ENCODE measurements at places on chromosomes 1 and 21. TPM values are rescaled to one million over a fixed set of nuclear protein-coding genes. Genes with fewer than 3 reads are reported as not detected.
A peak's percentile ranks its signal among the peaks of the same experiment; 100 is the strongest.

The TNFRSF4 gene
- total RNA-seq, result 180 TPM

The OLFML2B gene
- total RNA-seq, result 0.22 TPM

The C1QA gene
- total RNA-seq, result 0.22 TPM

The CA6 gene
- total RNA-seq, result 1.2 TPM

The RNU1-4 gene
- 1,300 TPM for total RNA-seq

The TSPEAR gene
- not detected for total RNA-seq

The RGS1 gene
- 59.6 TPM for total RNA-seq

The B3GALT2 gene
- 2.4 TPM for total RNA-seq

The SPATA21 gene
- not detected for total RNA-seq

The LRRC8C gene
- 63.5 TPM for total RNA-seq

The ITLN2 gene
- not detected for total RNA-seq

The FALEC gene
- not detected for total RNA-seq

GRCh38 chr1:110786802-110787327 is 86.1 kb upstream of the CD53 start:
- DNase-seq, result peak; percentile 33

- no peak for DNase-seq
These were observed 330.4 kb upstream of the DEPDC1 start for GRCh38 chr1:68827261-68827660.

- no peak for DNase-seq
These were observed 4.1 kb downstream of the UROD start for GRCh38 chr1:45016090-45016697.

DNA sequence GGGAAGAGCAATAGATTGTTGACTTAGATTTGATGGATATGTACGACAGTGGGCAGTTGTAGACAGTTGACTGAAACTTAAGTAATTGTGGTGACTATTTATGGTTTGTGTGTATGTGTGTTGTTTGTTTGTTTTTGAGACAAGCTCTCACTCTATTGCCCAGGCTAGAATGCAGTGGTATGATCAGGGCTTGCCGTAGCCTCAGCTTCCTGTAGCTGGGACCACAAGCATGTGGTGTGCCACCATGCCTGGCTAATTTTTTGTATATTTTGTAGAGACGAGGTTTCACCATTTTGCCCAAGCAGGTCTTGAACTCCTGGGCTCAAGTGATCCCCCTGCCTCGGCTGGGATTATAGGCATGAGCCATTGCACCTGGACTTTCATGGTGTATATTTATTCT is 9.8 kb downstream of the SDHC start:
- no peak for DNase-seq

- no peak for DNase-seq
These were observed 46.5 kb downstream of the RAP1GAP start for GRCh38 chr1:21622466-21623315.

- no peak for DNase-seq
These were observed 416.1 kb downstream of the NPHP4 start for GRCh38 chr1:5576011-5576672.

DNA sequence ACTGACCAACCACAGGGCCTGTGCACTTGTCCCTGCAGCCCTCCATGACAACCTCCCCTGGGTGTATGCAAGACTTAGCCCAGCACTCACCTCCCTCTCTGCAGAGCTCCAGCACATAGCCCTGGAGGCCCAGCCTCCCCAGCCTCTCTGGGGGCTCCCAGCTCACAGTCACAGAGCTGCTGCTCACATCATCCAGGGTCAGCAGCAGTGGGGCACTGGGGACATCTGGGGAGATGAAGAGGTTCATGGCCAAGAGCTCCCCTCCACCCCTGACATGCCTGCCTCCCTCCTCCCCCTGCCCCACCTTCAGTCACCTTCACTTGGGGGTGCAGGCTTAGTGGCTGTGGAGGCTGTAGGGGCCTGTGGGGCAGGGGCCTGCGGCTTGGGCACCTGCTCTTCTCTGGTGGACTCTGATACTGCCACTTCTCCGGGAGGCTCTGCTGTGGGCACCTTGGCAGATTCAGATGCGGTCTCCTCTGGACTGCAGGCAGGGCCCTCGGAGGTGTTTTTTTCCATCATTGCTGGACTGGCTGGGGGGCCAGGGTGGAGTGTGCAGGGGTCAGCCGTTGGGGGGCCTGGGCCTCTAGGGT is at the start of gene MYBPH:
MYBPH (minus strand) TSS at position 590 of the 590 bp plus-strand sequence; CDS start at position 519, 71 bp downstream.
- no peak for DNase-seq

DNA sequence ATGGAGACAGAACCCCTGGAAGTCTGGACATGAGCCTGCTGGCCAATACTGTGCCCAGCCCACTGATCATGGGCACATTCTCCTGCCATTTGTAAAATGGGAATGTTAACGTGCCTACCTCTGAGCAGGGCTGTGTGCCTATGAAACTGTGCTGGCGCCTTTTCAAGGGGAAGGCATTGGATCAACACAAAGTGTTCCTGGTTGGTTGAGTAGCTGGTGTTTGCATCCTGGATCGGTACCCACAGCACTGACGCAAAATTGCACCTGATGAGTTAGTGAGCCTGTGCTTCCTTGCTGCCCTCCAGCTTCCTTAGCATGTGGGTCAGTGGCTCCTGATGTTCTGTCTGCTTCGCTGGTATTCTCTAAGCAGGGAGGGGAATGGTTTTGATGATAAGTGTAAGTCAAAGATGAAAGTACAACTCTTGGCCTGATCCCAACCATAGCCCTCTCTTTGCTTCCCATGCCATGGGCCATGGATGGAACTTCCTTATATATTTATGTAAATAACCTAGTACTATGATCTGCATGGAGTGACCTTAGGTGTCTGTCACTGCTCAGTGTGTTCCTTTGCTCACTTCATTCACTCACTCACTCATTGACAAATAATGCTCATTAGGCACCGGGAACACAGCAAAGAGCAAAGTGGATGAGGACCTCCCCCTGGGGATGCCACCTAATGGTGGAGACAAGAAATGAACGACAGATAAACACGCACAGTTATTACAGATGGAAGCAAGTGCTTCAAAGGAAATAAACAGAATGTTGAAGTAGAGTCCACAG is 22.7 kb downstream of the MAB21L3 start:
- no peak for DNase-seq

DNA sequence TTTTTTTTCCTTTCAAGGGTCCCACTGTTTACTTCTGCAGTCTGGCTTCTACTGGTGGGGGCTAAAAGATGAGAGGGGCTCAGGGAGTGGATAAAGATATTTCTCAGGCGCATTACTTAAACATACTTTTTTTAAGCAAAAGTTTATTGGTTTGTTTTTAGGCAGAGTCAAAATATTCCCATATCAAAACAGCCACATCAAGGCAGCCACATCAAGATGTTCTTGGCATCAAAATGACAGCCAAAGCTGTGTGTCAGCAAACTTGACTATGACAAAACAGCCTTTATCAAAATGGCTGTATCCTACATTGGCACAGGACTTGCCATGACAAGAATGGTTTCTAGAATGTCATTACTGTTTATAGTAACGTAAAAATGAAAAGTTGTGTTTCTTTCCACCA is 22.1 kb upstream of the RASAL2 start:
- DNase-seq, result no peak

- DNase-seq, result no peak
These were observed 17.9 kb upstream of the THEM5 start for GRCh38 chr1:151871284-151872030.

- no peak for DNase-seq
These were observed 36.5 kb upstream of the CD5L start for GRCh38 chr1:157878059-157878458.

DNA sequence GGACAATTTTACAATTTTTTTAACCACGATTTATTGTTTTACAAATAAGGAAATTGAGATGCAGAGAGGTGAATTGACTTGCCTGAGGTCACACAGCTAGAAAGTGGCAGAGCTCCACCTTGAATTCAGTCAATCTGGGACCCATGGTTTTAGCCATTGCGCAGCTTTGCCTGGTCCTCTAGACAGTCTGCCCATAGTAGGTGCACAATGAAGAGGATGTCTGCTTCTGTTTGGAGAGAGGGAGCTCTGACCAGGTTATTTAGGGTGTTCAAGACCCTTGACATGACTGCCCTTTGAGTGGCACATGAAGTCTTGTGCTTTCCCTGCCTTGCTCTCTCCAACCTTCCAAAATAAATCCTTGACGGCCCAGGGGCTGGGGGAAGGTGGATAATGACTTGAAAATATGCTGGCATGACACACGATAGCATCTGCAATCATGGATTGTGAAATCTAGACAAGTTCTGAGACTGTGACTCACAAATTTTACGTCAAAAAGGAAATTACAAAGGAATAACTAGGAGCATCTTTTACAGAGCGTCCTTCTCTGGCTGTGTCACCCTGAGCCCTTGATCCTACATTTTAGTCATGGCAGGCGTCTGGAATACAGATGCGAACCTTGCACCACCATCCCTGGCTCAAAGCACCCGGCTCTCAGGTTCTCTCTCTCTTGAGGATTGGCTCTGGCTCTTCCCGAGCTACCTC is 26.2 kb upstream of the ID3 start:
- DNase-seq, result no peak

DNA sequence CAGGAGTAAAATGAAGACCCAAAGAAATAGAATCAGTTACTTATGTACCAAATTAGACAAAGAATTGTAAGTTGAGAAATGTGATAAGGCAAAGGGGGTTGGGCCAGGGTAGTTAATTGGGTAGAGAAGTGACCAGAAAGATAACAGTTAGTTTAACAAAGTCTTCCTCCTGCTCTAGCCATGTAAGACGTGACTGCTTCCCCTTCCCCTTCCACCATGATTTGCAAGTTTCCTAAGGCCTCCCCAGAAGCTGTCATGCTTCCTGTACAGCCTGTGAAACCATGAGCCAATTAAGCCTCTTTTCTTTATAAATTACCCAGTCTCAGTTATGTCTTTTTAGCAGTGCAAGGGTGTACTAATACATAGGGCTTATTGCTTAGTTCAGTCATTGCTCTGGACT is 142.0 kb upstream of the PDE4B start:
- DNase-seq, result no peak

DNA sequence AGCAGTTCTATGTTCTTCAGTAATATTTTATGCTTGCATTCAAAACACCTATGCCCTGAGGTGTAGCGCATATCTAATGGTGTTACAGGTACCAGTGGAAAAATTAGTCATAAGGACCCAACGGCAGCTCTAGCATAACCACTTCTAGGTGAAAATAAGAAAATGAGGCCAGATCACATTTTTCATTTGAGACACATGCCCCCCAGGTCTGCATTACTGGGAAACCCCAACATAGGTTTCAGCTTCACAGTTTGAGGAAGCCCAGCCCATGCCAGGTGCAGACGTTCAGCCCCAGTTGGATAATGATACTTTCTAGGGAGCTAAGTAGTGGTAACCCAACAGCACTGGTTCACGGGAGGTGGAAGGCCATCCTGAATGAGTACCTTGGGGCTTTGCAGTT is 129.8 kb downstream of the CNIH3 start:
- DNase-seq, result no peak

DNA sequence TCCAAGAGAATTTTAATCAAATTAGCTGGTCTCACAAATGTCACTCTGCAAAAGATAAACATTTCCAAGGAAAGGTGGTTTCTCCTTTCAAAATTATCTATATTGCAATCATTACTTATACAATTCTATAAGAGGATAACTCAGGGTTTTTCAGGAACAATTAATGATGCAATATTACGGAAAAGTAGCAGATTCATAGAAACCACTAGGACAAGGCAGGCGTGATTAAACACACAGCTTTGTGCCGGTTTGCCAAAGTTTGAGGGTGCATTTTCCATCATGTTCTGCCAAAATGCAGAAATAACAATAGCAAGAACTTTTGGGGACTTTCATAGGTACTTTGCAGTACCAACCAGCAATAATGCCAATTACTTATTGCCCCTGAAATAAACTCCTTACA is 605 bp downstream of the TNFRSF9 start:
- DNase-seq, result no peak

GRCh38 chr1:221439008-221439746 is 302.7 kb downstream of the DUSP10 start:
- DNase-seq, result no peak

DNA sequence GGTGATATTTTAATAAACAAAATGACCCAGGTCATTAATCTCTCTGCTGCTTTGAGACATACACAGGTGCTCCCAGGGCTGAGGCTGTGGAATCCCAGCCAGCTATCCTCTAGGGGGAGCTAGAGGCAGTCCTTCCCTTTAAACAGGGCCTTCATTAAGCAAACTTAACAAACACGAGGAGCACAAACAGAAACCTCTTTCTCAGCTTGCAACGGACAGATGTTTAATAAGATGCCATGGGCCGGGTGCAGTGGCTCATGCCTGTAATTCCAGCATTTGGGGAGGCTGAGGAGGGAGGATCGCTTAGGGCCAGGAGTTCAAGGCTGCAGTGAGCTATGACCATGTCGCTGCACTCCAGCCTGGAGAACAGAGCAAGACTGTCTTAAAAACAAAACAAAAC is 106.7 kb downstream of the HIVEP3 start:
- DNase-seq, result peak; percentile 34

GRCh38 chr1:18901147-18901951 is 1.0 kb downstream of the ALDH4A1 start:
- DNase-seq, result no peak

DNA sequence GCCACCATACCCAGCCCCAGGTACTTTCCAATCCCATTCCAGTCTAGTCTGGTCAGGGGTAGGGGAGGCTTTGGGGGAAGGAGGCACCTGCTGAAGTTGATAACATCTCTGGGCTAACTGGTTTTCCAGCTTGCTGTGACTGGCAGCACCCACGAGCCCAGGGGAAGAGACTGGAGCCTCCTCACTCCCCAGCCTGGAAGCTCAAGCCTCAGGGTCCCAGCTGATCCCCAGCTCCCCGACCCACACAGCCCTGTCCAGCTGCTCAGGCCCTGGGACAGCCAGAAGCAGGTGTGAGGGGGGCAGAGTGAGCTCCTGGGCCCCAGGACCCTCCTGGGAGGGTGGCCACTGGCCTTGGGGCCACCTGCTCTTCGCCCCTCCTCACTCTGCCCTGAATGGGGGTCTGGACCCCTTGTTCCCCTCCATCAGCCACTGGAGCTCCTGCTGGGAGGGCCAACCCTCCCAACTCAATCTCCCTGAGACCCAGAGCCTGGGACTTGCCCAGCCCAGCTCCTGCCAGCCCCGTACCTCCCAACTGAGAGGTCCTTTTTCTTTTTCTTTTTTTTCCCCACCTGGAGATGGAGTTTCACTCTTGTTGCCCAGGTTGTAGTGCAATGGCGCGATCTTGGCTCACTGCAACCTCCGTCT is 23.5 kb upstream of the RNU1-4 start:
- no peak for DNase-seq

DNA sequence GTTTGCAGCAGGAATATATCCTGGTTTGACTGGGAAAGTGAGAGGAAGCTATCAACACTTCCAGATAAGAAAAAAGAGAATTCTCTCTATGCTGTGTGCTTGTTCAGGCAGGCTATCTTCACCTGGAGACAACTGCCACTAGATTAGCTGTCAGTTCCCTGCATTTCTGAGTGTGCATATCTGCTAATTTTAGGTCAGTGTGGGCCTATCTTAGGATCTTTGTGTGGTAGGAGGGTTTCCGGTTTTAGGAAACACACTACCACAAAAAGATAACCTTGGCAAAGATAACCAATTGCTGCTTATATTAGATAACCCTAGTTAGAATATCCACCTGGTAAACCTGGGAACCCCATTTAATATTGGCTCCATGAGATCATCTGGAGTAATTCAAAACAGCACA is 22.5 kb upstream of the GBP5 start:
- no peak for DNase-seq

DNA sequence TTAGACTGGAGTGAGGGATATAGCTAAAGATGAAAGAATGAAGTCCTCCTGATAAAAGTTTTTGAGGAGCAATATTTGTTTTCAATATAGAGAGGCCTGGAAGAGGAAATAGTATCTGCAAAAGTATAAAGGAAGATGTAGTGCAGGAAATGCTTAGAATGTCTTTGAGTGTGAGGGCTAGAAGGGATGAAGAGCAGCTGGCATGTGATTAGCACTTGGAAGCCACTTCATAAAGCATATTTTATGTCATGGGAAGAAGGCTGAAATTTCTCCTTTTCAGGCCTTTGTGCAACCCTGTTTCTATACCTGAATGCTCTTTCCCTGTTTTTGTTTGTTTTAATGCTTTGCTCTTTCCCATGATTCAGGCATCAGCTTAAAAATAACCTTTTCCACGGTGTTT is 323.3 kb upstream of the DEPDC1 start:
- DNase-seq, result no peak
